H7 (cell line): ENCODE measurements at places on chromosomes 11 and 22.

DNA sequence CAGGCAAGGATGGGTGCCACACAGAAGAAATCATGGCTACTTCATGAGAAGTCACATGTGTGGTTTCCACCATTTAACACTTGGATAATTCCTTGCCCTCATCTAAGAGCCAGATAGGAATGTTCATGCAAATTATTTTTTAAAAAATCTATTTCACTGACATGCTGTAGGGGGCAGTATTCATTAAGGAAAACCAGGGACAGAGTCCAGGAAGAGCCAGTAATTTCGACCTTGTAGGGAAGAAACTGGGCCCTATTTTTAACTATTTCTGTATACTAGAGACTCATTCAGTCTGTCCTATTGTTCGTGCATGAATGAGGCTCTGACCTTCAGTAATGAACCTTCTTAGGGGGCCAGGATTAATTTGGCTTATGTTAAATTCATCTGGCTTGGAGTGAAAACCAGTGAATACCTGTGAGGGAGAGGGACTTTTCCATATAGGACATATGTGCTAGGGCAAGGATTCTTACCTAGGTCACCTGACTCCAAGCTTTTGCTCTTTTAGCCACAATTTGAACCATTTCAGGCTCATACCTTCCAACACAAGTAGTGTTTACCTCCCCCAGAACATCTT lies 192.7 kb downstream of the NAV2 start:
- peak; percentile 54 for DNase-seq

- no peak for DNase-seq
Observed at GRCh38 chr11:72233056-72233772, 8.6 kb downstream of the INPPL1 start.

GRCh38 chr11:8363921-8364320 lies 100.2 kb upstream of the LMO1 start:
- no peak for DNase-seq

- no peak for DNase-seq
Observed at GRCh38 chr11:112388496-112388895, 127.8 kb upstream of the PLET1 start.

DNA sequence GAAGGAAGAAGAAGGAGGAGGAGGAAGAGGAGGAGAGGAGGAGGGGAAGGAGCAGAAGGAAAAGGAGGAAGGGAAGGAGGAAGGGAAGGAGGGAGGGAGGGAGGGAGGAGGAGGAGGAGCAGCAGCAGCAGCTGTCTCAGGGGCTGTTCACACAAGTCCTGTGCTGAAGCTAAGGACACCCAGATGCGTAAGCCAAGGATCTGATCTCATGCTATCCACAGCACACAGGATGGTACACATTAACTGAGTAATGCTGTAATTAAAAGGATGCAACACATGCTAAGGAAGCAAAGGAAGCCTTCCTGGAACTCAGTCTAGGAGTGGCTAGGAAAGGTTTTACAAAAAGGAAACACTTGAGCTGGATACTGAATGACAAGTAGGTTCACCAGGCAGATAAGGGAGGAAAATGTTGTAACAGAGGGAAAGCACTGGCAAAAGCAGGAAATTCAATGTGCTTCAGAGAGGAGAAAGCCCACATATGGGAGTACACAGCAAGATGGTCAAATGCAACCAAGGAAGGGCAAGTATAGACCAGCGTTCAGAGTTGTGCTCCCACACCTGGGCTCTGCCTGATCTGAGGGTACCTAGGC lies 32.0 kb downstream of the TRIM66 start:
- DNase-seq = no peak

DNA sequence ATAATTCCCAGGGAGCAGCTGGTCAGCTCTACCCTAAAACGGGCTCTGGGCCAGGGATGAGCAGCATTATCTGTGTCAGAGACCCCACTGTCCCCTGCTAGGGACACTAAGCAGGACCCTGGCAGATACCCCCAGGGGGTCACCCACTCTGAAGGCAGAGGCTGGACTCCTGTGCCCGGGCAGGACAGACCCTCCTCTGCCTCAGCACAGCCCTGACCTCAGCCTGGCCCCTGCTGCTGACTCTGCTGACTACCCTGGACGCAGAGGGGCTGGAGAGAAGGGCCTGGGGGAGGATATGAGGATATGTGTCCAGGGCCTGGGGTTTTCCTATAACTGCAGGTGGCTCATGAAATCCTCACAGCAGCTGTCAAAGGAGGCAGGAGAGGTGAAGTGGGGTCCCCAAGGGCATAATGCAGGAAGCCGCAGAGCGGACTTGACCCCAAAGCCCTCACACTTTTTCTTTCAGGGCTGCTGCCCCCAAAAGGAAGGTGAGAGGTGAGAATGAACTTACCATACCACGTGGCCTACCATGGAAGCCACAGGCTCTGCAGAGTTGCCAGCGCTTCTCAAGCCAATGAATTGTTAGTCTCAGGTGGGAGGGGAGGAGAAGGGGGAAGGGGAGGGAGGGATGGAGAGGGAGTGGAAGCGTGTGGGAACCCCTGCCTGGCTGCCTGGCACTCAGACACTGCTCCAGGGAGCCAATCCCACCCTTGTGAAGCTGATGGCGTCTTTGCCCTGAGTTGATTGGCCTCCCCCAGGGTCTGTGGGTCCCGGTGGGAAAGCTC lies 76.7 kb upstream of the WNT11 start:
- DNase-seq = no peak
